Stimulated activated CD8-positive, alpha-beta memory T cell treated with anti-CD3 and anti-CD28 coated beads, Interleukin-12 subunit alpha, Interleukin-12 subunit beta, amount 100 ng/mL, for 4 hours (primary cell): ENCODE measurements at places on chromosomes 16 and 17.

- DNase-seq = no peak
Measured at GRCh38 chr17:57666946-57667345, 78.2 kb downstream of the CCDC182 start.

DNA sequence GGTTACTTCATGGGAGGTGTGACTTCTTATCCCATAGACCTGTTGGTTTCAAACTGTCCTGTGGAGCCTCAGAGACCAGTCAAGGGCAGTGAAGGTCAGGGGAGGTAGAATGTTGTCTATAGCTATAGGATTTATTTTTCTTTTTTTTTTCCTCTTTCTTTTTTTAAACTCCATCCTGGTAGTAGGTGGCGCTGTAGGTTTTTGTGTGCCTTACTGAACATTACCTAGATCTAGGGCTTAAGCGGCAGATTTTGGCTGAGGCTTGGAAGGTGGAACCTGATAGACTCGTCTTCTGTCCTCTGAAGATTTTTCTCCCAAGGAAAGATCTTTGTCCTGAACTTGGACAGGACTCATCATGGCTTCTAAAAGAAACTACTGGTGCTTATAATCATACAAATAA lies 8.2 kb upstream of the LASP1NB start:
- DNase-seq = no peak

GRCh38 chr17:58530655-58531054 lies 16.2 kb upstream of the MTMR4 start:
- no peak for DNase-seq

- peak; percentile 18 for DNase-seq
Measured at GRCh38 chr16:57284209-57284951, at the start of gene PLLP. Gene PLLP (minus strand): TSS chr16:57284672. CDS start chr16:57284540, 132 bp downstream.

DNA sequence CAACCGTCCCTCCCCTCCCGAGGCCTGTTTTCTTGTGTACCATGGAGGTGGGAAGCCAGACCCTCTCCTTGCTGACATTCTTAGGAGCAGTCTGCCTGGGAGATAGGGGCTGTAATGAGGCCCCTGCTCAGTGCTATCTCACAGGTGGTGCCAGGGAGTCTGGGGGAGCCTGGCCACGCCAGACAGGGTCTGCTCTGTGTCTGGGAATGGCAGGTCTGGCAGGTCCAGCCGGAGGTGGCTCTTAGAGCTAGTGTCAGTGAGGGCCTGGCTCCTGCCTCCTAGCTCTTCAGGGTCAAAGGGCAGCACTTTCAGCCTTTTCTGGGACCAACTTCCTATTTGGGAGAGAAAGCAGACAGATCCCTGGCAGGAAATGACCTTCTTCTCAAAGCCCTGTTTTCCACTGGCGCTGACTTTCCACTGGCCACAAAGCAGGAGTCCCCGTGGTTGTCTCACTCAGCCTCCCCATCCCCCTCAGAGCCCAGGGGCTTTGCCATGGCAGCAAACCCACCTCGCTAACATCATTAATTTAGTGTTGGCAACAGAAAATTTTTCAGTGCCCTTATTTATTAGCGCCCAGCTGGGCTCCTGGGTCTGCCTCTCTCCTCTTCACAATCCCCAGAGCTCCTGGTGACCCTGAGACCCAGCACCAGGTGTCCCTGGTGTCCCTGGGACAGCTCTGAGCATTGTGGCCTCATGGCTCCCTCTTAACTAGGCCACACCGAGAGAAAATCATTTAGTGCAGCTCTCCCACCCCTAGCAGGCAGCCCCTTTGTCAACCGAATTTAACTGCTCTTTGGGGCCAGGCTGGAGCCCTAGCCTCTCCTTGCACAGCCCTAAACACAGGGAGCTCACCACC lies 24.0 kb upstream of the DOK4 start:
- DNase-seq = no peak

GRCh38 chr16:89020925-89021595 lies 44.1 kb upstream of the CBFA2T3 start:
- no peak for DNase-seq

DNA sequence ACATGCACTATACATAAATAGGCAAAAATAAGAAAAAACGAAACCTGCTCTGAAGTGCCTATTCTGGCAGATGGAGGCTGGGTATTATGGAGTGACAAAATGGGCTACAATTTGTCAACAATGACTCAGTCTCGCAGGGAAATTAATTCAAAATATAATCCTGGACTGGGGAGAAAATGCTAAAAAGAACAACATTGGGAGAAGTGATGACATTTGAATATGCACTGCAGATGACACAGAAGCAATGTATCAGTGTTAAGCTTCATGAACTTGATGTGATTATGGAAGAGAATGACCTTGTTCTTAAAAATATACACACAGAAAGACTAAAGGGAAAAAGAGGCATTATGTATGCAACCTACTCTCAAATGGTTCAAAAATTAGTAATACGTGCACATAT lies 74.8 kb upstream of the PSMD7 start:
- no peak for DNase-seq

DNA sequence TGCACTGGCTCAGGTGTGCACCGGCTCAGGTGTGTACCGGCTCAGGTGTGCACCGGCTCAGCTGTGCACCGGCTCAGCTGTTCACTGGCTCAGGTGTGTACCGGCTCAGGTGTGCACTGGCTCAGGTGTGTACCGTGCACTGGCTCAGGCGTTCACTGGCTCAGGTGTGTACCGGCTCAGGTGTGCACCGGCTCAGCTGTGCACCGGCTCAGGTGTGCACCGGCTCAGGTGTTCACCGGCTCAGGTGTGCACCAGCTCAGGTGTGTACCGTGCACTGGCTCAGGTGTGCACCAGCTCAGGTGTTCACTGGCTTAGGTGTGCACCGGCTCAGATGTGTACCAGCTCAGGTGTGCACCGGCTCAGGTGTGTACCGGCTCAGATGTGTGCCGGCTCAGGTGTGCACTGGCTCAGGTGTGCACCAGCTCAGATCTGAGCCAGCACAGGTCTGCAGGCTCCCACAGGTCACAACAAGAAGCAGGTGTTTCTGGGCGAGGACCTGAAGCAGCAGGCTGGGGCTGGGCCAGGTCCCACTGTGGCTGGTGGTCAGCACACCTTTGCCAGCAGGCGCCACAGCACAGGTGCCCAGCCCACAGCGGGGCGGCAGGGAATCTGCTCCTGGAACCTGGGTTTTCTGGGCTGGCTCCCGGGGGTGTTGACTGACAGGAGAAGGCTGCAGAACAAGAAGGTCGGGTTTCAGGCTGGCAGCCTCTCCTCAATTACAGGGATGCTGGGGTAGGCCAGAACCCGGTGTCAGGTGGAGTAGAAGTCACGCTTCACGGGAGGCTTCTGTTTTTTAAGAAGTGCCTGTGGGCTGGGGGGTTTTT lies 17.2 kb downstream of the METRNL start:
- no peak for DNase-seq

- DNase-seq = no peak
Measured at GRCh38 chr17:74249590-74250270, 24.3 kb upstream of the DNAI2 start.

DNA sequence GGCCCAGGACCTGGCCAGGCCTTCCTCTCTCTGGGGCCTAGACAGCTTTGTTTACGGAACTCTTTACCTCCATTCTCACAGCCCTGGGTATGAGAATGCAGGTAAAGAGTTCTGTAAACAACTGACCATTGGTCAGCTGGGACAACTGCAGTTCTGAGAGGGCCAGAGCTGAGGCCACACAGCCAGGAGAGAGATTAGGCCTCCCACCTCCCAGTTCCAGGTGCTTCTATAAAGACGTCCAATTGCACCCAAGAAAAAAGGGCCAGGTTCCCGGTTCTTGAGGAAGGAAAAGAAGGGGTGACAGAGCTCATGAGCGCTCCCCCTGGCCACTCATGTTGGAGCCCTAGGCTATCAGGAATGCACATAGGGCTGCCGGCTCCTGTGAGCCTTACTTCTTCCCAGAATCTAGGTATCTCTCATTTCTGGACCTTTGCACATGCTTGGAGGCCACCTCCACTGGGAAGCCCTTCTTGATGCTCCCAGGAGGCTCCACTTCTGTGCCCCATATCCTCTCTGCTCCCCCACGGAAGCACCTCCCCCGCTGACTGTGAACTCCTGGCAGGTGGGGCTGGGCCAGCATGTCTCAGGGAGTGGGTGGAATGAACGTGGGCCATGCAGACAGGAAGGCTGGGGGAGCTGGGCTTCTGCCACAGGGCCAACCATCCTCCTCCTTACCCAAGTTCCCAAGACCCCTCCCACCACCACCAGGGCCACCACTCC lies 13.1 kb downstream of the CNGB1 start:
- no peak for DNase-seq

DNA sequence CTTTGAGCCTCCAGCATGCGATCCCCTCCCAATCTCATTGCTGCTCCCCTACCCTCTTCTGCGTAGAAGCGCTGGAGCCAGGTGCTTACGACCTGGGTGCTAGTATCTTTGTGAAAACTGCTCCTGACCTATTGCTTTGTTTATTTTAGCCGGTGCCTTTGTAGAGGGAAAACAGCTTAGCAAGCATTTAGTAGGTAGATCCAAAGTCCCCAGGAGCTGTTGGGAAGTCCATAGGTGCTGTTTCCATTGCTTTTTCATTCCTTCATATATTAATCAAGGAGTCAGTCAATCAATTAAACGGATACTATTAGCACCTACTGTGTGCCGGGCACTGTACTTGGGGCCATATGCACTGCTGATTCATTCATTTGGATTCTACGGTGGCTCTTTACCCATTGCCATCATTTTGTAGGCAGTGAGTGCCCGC lies 497.6 kb downstream of the WWOX start:
- no peak for DNase-seq

DNA sequence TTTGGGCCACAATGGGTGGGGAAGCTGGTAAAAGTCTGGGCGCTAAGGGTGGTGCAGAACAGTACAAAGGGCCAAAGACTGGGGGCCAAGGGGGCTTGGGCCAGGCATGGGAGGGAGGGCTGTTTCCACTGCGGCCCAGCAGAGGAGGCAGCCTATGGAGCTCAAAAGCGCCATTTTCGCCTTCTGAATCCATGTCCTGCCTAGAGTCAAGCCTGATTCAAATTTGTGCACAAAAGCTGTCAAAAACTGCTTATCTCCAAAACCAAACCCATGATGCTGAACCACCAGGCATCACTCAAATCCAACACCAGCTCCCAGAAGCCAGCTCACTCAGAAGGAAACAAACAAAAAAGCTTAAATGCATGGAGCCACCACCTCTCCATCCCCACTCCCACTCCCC lies 16.0 kb downstream of the COG7 start:
- DNase-seq = no peak

DNA sequence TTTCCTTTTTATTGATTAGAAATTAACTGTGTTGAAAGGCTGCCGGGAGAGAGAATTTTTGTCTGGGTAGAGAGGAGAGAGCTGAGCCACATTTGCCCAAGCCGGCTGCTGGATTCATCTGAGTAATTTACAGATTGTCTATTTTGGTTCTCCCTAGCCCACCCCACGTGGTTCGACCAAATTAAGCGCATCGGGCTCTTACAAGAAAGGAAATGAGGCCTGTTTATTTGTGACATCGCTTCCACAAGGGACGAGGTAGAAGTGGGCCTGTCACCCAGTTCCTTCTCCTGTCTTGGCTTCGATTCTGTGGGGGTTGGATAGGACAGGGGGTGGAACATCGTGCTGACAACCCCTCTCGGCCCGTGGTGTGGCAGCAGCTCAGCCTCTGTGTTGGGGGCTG lies 42.9 kb downstream of the SYT17 start:
- no peak for DNase-seq

DNA sequence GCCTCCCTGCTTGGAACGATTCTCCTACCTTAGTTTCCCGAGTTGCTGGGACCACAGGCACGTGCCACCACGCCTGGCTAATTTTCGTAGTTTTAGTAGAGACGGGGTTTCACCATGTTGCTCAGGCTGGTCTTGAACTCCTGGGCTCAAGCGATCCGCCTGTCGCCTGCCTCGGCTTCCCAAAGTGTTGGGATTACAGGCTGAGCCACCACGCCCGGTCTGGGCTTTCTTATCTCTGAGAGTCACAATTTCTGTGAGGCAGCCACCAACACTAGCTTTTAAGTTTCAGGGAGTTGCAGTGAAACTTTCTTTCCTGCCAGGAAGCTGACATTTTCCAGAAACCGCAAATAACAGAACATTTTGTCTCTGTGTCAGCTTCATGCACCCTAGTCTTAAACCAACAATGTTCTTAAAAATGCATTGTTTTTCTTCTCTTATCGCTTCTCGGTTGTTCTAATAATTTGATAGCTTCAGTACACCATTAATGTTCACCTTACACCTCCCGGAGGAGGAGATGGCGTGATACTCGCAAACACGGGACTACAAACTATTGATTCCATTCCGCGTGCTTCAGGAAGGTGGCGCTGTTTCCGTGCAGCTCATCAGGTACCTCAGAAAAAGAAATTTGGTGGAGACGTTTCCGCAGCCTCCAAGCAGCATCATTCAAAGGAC lies 7.4 kb upstream of the DHRS7B start:
- peak; percentile 41 for DNase-seq

DNA sequence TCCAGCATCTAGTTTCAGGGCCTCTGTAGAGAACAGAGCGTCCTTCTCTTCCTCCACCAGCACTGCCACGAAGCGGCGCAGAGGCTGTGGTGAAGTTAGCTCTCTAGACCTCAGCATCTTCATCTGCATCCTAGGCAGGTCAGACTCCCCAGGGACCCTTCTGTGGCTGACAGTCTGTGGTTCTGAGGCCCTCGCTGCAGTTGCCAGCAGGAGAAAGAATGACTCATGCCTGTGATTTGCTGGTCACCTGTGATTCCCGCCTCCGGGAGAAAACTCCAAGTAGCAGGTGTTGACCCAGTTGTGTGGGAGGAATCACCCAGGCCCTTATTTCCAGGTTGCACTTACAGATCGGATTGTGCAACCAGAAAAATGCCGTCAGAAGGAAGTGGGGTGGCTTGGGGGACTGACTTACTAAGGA lies 117.3 kb upstream of the CACNG5 start:
- no peak for DNase-seq

GRCh38 chr17:33523577-33523981 lies 230.5 kb upstream of the ASIC2 start:
- no peak for DNase-seq
